ENCODE measurements at places on chromosomes 2 and 18.

DNA sequence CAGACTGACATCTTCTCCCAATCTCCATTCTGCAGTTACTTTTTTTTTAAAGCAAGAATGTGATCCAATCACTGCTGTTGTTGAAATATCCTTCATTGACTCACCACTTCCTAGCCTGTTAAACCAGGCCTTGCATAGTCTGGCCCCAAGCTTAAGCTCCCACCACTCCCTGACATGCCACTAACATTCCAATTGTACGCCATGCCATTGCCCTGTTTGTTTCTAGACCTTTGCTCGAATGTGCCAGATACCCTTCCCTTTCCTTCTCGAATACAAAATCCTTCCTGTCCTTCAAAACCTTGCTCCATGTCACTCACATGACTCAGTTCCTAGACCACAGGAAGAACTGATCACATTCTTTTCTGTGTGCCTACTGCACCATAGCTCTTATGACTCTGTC, 224.2 kb downstream of the CYRIA start:
- DNase-seq = no peak

GRCh38 chr18:21314724-21315123, 72.7 kb downstream of the GREB1L start:
- no peak for DNase-seq

GRCh38 chr2:148027822-148028221, 6.9 kb downstream of the MBD5 start:
- DNase-seq = no peak

DNA sequence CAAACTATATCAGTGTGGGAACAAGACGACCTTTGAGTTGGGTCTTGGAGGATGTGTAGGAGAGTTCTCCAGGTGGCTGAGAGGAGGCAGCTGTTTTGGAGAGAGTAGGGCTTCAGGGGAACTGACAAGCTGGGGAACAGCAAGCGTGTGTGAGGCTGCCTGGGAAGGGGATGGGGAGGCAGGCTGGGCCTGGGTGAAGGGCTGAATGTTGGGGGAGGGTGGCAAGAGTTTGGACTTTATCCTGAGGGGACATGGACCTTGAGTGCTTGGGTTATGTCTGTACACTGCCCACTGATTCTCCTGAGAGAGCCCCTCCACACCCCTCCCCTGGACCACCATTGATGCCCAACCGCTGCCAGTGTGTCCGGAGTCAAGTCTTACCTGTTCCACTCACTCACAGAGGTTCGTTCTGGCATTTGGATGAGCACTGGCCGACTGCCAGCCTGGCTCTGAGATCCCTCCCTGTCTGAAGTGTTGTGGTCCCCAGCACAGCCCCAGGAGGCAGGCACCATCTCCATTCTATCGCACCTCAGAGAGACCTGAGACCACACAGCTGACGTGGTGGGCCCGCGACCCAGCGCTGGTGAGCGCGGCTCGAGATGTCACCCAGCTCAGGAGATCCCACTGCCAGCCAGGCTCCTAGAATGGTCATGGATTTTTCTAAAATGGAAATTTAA, 59.5 kb downstream of the DCDC2C start:
- no peak for DNase-seq

DNA sequence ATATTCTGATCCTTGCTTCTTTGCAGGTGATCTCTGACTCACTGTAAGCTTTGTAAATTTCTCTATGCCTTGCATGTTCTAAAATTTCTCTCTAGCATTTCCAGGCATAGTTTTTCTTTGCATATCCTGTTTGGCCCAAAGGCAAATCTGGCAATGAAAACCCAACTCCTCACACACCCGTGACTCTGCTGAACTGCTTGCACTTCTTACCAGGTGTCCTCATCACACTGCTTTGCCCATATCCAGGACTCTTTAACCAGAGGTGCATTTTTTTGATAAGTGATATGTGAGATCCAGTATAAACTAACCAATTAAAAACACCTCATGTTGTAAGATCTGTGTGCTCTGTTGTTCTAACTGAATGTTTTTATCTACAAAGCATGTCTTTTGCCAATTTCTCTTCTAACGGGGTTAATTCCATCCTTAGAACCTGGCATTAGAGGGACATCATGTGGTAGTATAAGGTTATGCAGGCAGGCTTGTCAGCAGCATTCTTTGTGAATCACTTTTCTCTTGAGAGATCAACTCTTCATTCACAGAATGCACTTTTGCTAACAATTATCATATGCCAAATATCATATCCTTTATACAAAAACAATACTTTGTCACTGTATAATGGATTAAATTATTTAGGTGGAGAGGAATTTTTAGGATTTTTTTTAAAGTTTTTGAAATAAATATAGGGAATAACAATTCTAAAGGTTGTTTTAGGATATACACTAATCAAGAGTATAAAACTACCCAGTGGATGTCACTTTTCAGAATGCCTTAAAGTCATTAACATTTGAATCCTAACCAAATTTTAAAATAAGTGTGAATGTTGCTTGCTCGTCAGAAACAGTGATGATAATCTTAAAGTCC, 20.8 kb upstream of the TMX3 start:
- DNase-seq = no peak

DNA sequence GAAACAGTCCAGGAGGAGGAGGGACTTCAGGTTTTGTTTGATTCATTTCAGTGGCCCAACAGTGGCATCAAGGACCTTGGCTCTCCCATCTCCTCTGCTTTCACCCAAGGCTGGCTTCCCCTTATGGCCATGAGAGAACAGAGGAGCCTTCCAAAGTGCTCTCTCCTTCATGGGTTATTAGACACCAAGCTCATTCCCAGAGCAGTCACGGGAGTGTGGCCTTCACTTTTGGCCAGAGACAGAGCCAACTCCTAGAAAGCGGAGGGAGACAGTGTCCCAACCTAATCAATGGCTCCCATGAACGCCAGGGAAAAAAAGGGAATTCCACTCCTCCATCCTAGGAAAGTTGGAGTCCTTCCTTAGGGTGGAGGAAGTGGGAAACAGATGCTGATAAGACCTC, 871 bp upstream of the DUSP28 start:
- DNase-seq = no peak

- DNase-seq = peak; percentile 5
These were observed 70.3 kb downstream of the ASXL2 start for GRCh38 chr2:25808006-25808383.

GRCh38 chr2:85119900-85120299, 13.3 kb upstream of the TCF7L1 start:
- DNase-seq = no peak

DNA sequence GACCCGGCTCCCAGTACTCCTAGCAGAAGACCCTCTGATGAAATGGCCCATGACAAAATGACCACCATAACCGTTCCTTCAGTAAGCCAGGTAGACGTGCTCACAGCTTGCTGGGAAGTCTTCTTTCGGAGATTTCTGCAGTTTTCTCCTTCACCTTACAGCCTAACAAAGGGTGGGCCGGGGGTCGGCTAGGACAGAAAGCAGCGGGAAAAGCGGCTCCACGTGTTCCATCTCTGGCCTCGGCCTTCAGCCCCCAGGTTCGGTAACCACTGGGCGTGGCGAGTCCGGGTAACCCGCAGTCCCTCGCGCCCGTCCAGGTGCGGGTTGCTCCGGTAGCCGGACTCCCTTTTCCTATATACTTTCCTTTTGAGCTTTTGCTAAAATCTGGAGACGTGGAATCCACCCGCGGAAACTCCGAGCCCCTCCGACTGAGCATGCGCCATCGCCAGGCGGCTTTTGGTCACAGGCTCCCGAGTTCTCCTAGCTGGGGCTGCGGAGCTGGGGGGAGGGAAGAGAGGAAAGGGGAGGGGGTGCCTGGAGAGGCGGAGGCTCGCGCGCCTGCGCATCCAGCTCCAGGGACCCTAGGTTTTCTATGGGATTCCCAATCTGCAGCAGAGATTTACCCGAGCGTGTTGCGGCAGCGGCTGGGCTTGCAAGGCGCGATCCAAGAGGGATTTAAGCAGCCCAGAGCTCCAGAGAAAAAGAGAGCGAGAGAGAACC, at the start of gene VSNL1:
TSS of gene VSNL1 (plus strand) at position 604 of the 720 bp plus-strand sequence. CDS start 51,379 bp downstream, outside the sequence.
- no peak for DNase-seq

- no peak for DNase-seq
These were observed 25.9 kb downstream of the HS6ST1 start for GRCh38 chr2:128292599-128293425.

- DNase-seq = no peak
These were observed 55.9 kb downstream of the UNC50 start for GRCh38 chr2:98664323-98664722.

GRCh38 chr2:162282765-162283425, 35.6 kb downstream of the IFIH1 start:
- DNase-seq = no peak

All from AG04449 (cell line).